Fibroblast of upper back skin (primary cell): ENCODE measurements at places on chromosomes 3 and 15.

- no peak for DNase-seq
These were observed 883.8 kb downstream of the NSUN3 start for GRCh38 chr3:94946683-94947082.

DNA sequence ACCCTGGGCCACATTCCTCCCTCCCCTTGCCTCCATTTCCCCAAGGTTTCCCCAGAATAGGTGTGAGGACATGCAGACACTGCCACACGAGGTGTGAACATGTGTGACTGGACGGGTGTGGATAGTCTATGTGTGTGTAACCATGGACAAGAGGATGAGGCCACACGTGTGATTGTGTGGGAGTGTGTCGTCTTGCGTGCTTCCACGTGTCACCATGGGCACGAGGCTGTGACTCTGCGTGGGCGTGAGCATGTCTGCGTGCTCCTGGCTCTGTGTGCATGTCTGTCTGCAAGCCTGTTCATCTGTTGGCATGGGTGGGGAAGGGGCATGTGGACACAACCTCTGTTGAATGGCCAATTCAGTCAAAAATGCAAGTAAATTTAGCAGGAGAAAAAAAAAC lies 6.2 kb upstream of the MYL3 start:
- DNase-seq: no peak

DNA sequence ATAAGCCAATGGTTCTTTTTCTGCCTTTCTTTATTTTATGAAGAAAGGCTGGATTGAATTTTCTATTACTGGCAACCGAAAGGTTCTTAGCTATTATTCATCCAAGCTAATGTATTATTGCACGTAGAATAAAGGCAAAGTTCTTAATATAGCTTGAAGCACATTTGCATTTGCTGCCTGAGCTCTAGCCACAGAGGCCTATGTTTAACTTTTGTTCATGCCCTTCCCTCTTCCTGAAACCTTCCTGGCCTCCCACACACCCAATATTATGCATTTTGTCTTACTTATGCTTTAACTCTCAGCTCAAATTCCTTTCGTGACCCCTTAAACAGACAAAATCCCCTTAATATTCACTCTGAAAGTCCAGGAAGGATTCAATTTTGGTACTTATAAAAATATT lies 71.0 kb upstream of the ZNF280D start:
- DNase-seq: no peak

GRCh38 chr3:57086201-57086600 lies 25.7 kb downstream of the SPATA12 start:
- no peak for DNase-seq

- DNase-seq: no peak
These were observed 805.9 kb downstream of the AGBL1 start for GRCh38 chr15:86885616-86886015.

GRCh38 chr15:77984446-77984861 lies 93.1 kb downstream of the TBC1D2B start:
- DNase-seq: no peak

GRCh38 chr3:25259871-25260270 lies 168.2 kb upstream of the RARB start:
- no peak for DNase-seq

DNA sequence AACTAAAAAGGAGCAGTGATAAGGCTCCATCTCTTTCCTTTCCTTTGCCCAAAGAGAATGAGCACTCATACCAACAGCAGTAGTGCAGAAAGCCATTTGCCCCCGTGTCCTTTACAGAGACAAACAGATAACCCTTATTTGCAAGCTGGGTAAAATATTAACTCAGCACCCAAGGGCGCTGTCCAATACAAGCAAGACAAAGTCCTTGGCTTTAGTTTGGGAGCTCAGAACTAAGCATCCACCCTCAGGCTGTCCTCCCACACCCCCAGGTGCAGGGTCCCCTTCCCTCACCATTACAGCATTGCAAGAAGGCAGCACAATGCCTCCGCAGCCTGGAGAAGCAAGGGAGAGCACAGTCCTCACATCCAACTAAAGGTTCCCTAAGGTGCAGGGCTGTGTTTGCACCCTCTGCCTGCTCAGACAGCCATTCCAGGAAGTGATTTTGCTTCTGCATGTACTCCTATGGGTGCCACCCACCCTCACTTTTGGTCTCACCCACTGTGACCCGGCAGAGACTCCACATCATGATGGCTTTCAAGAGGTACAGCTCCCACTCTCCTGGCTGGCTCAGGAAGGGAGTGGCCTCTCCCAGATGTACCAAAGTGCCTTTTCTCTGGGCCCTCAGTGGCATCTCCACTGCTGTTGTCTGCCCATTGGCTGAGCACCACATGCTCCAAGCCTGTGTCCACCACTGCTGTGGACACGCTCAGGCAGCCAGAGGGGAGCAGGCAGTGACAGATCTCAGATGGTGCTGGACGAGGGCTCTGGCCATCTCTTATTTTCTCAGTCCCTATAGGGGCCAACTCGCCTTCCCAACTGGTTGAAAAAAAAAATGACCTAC lies 34.1 kb upstream of the HES1 start:
- DNase-seq: no peak
